Right ventricle myocardium inferior (tissue), 1 donor: ENCODE measurements at places on chromosomes 16 and 17. TPM values are rescaled to one million over a fixed set of nuclear protein-coding genes. Genes with fewer than 3 reads are reported as not detected.

KAT2A gene
- 22.0 TPM for total RNA-seq

PRKCB gene
- total RNA-seq: 2.2 TPM

KRT32 gene
- total RNA-seq: not detected

SLC26A11 gene
- 3.9 TPM for total RNA-seq

GRN gene
- 150 TPM for total RNA-seq

STAT3 gene
- 183 TPM for total RNA-seq

TMEM92 gene
- total RNA-seq: not detected

LGALS9B gene
- total RNA-seq: not detected

CBX2 gene
- 4.2 TPM for total RNA-seq

DHRS7C gene
- 69.8 TPM for total RNA-seq

BAIAP3 gene
- 1.9 TPM for total RNA-seq

FAHD1 gene
- 28.3 TPM for total RNA-seq
